ENCODE measurements at places on chromosomes 4 and X.

DNA sequence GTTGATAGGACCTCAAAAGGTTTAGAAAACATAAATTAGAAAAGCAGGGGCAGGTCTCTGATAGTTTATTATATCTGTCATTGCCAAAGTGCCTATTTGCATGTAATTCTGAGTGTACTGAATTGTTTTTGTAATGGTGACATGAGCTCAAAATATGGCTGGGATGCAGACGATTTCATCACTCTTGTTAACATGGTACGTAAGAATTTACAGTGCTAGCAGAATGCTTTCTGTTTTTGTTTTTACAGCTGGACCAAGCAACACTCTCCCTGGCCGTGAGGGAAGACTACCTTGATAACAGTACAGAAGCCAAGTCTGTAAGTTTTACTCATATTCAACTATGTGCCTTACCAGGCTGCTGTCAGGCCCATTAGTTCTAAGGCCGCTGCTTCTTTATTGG lies 58.1 kb downstream of the PHEX start:
- no peak for DNase-seq

DNA sequence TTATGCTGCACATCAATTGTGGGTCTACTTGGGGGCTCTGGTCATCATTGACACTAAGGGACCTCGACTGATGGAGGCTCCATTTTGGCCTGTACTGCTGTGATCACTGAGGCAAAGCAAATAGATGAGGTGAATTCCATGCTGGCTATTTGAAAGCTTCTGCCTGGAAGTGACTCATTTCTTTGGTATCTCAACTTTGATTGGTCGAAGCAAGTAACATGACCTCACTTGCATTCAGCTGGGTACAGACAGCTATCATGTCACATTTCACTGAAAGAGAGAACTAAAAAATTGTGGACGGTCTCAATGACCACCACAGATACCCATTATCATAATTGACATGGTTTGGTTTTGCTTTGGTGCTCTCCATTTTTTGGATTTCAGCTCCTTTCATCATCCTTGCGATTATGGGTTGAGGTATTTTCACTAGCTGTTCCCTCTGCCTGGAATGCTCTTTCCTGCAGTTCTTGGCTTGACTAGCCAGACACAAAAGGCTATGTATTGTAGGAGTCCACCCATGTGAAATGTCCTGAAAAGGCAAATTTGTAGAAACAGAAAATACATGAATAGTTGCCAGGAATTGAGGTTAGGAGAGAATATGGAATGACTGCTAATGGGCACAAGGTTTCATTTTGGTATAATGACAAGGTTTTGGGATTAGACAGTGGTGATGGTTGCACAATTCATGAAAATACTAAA lies 369.2 kb upstream of the LCORL start:
- no peak for DNase-seq

- no peak for DNase-seq
Observed at GRCh38 chrX:26783512-26784225, 567.7 kb downstream of the MAGEB5 start.

- no peak for DNase-seq
Observed at GRCh38 chrX:100748108-100748507, 16.2 kb upstream of the SYTL4 start.

- DNase-seq: no peak
Observed at GRCh38 chr4:123248085-123248659, 148.4 kb upstream of the SPRY1 start.

DNA sequence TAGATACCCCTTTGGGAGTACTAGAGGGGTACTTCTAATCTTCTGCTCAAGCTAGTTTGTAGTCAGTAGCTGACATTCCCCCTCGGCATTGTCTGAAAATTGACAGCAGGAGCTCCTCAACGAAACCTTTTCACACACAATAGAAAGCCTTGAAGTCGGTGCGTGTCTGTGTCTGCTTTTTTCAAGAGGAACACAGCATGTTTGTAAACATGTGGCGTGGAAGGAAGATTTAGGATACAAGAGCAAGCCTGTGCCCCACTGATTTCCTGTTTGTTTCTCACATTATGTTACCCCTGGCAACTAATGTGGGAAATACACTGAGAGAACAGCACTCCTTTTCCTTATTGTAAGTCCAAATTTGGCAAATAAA lies 252.6 kb downstream of the ANKRD50 start:
- no peak for DNase-seq

DNA sequence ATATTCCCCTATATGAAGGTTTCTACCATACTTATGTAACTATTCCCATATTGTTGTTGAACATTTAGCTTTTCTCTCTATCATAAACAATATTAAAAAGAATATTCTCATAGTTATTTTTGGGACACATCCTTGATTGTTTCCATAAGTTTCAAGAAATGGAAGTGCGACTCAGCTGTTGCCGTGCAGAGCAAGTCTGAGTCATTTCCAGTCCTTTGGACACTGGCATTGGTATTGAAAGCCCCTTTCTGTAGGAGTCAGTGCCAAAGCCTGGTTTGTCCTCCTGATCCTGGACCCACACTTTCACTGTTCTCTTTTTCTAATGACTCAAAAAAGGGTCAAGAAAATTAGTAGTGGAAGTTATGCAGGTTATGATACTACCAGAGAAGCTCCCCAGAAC lies 108.3 kb upstream of the DIAPH2 start:
- no peak for DNase-seq

DNA sequence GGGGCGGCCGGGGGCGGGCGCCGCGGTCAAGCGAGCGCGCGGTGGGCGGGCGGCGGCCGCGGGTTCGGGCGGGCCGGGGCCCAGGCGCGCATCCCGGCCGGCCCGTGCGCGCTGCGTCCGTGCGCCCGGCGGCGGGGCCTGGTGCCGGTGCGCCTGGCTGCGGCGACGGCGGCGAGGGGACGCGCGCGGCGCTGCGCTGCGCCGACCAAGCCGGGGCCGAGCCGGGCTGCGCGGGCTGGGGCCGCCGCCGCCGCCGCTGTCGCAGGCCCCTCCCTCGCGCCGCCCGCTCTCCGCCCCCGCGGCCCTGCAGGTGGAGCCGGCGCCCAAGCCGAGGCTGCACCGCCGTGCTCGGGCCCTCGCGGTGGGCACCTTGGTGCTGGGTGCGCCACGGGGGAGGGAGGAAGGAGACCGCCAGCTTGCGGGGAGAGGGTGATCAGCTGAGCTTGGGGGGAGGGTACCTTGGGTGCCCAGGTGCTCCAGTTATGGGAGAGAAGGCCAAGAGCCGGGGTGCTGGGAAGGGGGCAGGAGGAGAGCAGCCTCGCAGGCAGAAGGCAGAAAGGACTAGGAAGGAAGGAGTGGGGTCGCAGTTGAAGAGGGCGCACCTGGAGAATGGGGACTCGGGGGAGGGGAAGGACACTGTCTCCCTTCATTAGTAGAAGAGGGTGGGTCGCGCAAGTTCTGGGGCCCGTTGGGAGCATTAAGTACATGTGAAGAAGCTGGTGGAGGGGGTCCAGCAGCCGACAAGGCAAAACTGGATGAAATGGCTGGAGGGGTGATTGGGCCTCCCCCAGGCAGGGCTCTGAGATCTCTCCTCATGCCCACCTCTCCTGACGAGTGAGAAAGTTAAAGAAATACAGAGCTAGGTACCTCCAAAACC lies at the start of gene PPP2R2C:
TSS of gene PPP2R2C (minus strand) at position 228 of the 877 bp plus-strand sequence. CDS start 385 bp downstream, outside the sequence.
- DNase-seq: no peak

- no peak for DNase-seq
Observed at GRCh38 chrX:109190542-109190941, 291.3 kb downstream of the GUCY2F start.

GRCh38 chr4:132026816-132027215 lies 1122.3 kb upstream of the PCDH10 start:
- no peak for DNase-seq
